Esophagus mucosa (tissue), 1 donor: ENCODE measurements at places on chromosomes 12 and 14. TPM values are rescaled to one million over a fixed set of nuclear protein-coding genes. Genes with fewer than 3 reads are reported as not detected.

Gene CLEC1B
- not detected for total RNA-seq

Gene PIK3C2G
- total RNA-seq, result 5.8 TPM

Gene NRIP2
- 0.08 TPM for total RNA-seq

Gene OTX2
- total RNA-seq, result not detected

Gene NR4A1
- total RNA-seq, result 2.0 TPM

Gene PRPH
- 0.64 TPM for total RNA-seq

Gene KRT85
- not detected for total RNA-seq

Gene TAS2R42
- total RNA-seq, result not detected

Gene NUAK1
- total RNA-seq, result 1.7 TPM

Gene STK38L
- total RNA-seq, result 27.2 TPM

Gene MYO1H
- total RNA-seq, result 1.0 TPM

Gene ART4
- total RNA-seq, result 0.08 TPM

Gene MMAB
- 74.2 TPM for total RNA-seq

Gene NGB
- not detected for total RNA-seq

Gene PRIMA1
- 1.8 TPM for total RNA-seq

Gene SIX6
- not detected for total RNA-seq

Gene C12orf54
- 8.5 TPM for total RNA-seq

Gene TRIM9
- 0.32 TPM for total RNA-seq

Gene PDE3A
- total RNA-seq, result 0.56 TPM

Gene SAMD15
- total RNA-seq, result 0.88 TPM

Gene NCAPD2
- total RNA-seq, result 37.4 TPM

Gene MVK
- 55.2 TPM for total RNA-seq

Gene CISTR
- total RNA-seq, result not detected

Gene ZDHHC22
- total RNA-seq, result not detected

Gene KRT6C
- 2,886 TPM for total RNA-seq
